ENCODE measurements at places on chromosomes 16 and 17.

GRCh38 chr17:73592079-73592415, 52.2 kb downstream of the SDK2 start:
- no peak for DNase-seq

GRCh38 chr16:50679676-50680555, 1.2 kb downstream of the SNX20 start:
- no peak for DNase-seq

GRCh38 chr16:86498155-86498670, 12.1 kb upstream of the FOXF1 start:
- DNase-seq = no peak

DNA sequence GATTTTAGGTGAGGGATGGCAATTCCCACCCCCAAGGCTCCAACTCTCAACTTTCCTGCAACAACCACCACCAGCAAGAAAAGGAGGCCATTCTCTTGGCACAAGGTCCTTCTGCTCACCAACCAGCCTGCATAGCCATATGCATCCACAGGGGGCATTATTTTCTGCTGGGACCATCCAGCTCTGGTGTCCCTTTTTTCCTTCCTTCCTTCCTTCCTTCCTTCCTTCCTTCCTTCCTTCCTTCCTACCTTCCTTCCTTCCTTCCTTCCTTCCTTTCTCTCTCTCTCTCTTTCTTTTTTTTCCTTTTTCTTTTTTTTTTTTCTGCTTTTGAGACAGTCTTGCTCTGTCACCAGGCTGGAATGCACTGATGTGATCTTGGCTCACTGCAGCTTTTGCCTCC, 21.1 kb upstream of the COX10 start:
- no peak for DNase-seq

GRCh38 chr17:15742051-15742795, 10.1 kb downstream of the TBC1D26 start:
- no peak for DNase-seq

- no peak for DNase-seq
These were observed 4.4 kb downstream of the PGAP3 start for GRCh38 chr17:39683295-39683939.

DNA sequence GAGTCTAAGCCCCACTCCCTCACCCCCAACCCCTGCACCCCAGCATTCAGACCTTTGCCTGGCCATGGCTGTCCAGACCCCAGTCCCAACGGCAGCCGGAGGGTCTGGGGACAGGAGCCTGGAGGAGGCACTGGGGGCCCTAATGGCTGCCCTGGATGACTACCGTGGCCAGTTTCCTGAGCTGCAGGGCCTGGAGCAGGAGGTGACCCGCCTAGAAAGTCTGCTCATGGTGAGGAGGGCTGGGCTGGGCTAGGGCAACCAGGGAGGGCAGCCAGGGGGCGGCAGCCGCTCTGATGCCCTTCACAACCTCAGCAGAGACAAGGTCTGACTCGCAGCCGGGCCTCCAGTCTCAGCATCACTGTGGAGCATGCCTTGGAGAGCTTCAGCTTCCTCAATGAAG, 14.4 kb downstream of the RIPOR1 start:
- no peak for DNase-seq

DNA sequence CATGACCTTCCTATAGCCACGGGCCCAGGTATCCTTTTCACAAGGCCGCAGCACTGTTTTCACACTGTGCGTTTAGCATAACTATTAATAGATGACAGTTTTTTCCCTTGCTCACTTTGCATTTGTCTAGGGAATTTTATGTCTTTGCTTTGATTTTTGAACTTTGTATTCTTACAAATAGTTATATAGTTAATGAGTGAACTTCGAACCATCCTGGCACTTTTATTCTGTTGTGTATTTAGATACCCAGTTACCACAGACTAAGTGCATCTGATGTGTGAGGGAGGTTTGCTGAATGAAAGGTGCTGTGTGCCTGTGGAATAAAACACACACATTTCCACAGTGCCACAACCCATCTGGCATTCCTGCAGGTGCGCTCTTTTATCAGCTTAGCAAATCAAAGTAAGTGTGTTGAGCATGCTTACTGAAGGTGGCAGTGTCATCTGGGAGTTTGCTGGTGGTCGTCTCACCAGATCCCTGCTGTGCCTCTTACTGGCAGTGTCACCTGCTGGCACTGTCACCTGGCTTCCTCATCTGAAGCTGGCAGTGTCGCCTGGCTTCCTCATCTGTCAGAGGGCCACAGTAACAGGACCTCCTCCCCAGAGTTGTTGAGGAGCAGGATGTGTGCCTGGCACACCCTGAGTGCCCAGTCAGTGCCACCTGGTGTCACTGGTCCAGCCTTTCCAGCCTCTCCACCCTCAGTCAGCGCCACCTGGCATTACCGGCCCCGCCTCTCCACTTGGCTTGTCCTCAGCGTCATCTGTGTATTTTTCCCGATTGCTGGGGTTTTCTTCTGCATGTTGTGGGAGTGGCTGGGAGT, 37.6 kb downstream of the USP10 start:
- no peak for DNase-seq
